ENCODE measurements at places on chromosomes 4 and X.

DNA sequence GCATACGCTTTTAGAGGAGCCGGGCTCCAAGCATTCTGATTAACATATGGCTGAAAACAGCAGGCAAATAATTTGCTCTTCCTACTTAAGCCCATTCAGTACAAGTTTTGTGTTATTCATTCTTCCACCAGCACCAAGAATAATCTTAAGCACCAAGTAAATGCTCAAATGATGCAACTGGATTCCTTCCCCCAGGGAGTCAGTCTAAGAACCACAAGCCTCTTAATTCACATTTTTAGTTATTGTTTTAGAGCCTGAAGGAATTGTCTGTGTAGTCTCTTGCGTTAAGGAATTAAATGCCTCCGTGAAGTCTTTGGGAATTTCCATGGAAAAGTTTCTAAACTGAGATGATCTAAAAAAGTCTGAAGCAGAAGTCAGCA is 61.5 kb upstream of the MAGEB2 start:
- DNase-seq = no peak

- no peak for DNase-seq
These were observed 252.4 kb upstream of the SLIT2 start for GRCh38 chr4:19999276-19999675.

DNA sequence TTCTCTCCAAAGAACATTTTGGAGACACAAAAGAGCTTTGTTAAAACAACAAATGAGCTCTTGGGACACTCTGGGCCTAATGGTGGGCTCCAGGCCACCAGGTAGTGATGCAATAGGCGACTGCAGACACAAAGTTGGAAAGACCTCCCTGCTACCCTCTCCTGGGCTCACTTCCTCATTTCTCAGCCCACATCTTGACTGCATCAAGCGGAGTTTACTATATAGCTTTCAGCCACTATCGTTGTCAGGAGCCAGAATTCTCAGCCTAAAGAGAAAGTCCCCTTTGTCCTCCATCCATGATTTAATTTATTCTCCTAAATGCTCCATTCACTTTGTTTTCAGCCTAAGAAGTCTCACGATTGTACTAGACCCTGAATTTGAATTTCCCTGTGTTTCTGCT is 114.9 kb downstream of the EFHC2 start:
- no peak for DNase-seq

- no peak for DNase-seq
These were observed 509.0 kb downstream of the KLHL13 start for GRCh38 chrX:117607561-117607960.
